ENCODE measurements at places on chromosomes 6 and 20. TPM values are rescaled to one million over a fixed set of nuclear protein-coding genes. Genes with fewer than 3 reads are reported as not detected.

The TRIM10 gene
- polyA plus RNA-seq, result not detected

The RNF5 gene
- 83.5 TPM for polyA plus RNA-seq

The SNAP91 gene
- polyA plus RNA-seq, result not detected

The TREML2 gene
- 1.1 TPM for polyA plus RNA-seq

- DNase-seq, result no peak
Observed at GRCh38 chr6:167410462-167410861, 85.6 kb downstream of the TTLL2 start.

DNA sequence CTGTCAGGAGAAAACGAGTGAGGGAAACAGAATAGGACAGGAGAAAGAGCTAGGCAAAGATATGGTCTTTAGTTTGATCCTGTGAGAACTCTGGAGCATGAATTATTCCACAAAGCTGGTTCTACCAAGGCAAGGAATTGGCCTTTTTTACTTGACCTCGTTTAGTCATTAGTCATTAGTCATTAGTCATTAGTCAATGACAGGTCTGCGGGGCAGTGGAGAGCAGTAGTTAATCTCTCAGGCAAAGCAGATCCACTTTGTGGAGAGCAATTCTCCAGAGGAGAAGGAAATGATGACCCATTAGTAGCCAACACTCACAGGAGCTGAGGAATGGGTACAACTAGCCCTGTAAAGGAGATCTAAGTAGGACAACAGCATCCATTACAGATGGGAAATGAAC is 22.0 kb upstream of the ABCC10 start:
- peak; percentile 15 for DNase-seq

DNA sequence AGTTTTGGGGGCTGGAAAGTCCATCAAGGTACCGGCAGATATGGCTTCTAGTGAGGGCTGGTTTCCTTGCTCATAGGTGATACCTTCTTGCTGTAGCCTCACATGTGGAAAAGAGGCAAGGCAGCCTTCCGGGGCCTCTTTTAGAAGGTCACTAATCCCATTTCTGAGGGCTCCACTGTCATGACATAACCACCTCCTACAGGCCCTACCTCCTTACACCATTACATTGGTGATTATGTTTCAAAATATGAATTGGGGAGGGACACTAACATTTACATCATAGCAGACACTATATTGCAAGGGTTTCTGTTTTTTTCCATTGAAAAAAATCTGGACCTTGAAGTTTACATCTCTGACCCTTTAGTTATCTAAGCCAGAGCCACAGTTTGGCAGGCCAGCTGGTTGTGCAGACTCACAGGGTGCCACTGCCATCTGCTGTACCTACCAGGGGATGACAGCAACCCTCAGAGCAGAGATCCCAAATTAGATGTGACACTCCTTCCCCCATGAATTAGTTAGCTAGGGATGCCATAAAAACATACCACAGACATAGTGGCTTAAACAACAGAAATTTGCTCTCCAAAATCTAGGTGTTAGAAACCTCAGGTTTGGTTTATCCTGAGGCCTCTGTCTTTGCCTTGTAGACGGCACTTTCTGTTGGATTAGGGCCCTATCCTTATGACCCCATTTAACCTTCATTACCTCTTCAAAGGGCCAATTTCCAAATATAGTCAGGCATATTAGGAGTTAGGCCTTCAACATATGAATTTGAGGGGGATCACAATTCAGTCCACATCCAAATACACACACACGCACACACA is 166.4 kb upstream of the RNF217 start:
- no peak for DNase-seq
